Activated gamma-delta T cell (primary cell): ENCODE measurements at places on chromosomes 1 and 21.

GRCh38 chr1:77762072-77762476 lies 2.4 kb upstream of the USP33 start:
- no peak for DNase-seq

GRCh38 chr1:31867546-31867945 lies 51.7 kb upstream of the SPOCD1 start:
- DNase-seq: no peak

- DNase-seq: no peak
Observed at GRCh38 chr1:221963742-221964141, 221.9 kb upstream of the DUSP10 start.

- no peak for DNase-seq
Observed at GRCh38 chr1:65949230-65949626, 156.5 kb downstream of the PDE4B start.

DNA sequence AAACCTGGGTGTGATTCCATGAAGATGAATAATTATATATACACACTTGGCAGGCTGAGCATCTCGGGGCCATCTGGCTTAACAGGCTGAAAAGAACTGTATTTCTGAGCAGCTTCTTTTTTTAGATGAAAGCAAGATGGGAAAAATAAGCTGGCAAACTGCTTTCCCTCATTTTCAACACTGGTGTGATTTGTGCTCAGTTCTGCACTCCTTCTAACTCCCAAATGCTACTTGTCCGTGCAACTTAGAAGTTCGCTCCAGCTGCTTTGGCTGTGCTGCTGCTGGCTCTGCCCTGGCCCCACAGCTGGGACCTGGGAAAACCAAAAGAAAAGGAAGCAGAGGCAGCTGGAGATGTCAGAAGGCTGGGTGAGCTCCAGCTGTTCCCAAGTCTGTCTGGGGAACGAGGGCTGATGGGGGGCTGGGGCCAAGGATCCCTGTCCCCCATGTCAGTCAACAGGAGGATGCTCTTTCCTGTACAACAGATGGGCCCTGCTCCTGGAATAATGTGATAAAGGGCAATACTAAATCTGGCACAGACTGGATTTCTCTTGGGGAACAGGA lies 44.9 kb downstream of the PAFAH2 start:
- DNase-seq: no peak

DNA sequence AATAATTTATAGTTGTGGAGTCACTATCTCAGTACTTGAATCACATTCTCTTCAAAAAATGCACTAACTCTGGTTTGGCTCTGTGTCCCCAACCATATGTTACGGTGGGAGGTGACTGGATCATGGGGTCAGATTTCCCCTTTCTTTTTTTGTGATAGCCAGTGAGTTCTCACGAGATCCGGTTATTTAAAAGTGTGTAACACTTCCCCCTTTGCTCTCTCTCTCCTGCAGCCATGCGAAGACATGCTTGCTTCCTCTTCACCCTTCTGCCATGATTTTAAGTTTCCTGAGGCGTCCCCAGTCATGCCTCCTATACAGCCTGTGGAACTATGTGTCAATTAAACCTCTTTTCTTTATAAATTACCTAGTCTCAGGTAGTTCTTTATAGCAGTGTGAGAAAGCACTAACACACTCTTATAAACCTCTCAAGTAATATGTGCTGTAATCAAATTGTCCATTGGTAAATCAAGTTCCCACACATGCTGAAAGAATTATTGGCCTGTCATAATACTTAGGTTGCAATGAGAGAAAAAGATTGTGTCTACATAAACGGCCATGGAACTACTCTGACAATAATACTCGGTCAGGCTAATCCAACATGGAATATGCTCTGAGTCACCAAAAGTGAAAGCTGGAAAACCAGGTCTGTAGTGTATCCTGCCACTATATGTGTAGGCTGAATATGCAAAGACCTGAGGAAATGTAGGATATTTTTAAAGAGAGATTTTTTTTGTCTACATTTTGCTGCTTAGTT lies 107.5 kb downstream of the SLC44A5 start:
- no peak for DNase-seq

- no peak for DNase-seq
Observed at GRCh38 chr1:176903474-176903873, 261.0 kb downstream of the ASTN1 start.

DNA sequence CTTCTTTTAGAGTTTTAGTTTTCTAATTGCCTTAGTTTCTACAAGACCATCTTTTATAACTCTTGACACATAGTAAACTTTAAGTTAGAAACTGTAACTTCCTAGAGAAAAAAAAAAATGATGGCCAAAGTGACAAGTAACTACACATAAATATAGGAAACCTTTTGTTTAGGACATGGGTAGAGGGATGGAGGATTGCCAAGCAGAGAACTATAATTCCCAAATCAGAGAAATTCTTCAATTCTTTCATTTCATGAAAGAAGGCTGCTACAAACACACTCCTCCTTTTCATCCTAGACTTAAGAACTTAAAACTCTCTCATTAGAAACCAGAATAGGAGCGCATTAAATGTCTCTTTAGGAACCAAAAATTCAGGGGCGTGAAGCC lies 125.0 kb downstream of the PTPN14 start:
- no peak for DNase-seq

DNA sequence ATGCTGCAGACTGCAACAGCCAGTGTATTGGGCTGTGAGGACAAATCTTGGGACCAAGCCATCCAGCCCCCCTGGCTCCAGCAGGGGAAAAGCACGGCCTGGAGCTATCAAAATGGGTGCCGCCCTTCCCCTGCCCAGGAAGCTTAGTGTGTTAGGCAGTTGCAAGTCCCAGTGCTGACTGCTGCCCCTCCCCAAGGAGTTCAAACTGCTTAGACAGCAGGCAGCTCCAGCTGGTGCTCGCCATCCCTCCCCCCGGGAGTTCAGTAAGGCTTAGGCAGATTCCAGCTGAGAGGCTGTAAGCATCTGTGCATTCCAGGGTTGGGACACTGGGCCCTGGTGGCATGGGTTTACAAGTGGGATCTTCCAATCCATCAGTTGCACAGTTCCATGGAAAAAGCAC lies 579.6 kb upstream of the NR5A2 start:
- no peak for DNase-seq

GRCh38 chr1:208343226-208343625 lies 99.0 kb upstream of the PLXNA2 start:
- no peak for DNase-seq

- DNase-seq: no peak
Observed at GRCh38 chr1:14738235-14738634, 139.8 kb downstream of the KAZN start.

- DNase-seq: no peak
Observed at GRCh38 chr1:53948291-53948690, 2.1 kb downstream of the LRRC42 start.

DNA sequence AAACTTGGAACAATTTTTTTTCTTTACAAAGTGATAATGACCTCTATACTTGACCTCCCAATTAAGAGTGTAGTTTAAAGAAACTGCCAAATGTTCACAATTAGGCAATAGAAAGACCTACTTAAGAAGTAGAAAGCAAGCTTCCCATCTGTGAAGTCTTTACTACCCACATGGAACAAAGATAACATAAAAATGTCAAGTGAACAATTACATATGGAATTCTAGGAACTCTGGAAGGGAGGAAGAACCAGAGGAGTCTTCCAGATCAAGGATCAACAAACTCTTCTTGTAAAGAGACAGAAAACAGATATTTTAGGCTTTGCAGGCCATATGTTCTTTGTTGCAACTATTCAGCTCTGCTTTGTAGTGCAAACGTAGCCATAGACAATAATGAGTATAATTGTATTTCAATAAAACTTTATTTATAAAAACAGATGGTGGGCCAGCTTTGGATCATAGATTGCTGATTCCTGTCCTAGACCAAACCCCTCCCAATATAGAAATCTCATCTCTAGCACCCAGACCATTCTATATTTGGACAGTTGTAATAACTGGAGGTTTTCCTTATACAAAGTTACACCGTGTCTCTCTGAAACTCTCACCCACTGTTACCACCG lies 68.4 kb upstream of the MAGI3 start:
- no peak for DNase-seq

- no peak for DNase-seq
Observed at GRCh38 chr1:65255656-65256050, 53.7 kb upstream of the DNAJC6 start.

DNA sequence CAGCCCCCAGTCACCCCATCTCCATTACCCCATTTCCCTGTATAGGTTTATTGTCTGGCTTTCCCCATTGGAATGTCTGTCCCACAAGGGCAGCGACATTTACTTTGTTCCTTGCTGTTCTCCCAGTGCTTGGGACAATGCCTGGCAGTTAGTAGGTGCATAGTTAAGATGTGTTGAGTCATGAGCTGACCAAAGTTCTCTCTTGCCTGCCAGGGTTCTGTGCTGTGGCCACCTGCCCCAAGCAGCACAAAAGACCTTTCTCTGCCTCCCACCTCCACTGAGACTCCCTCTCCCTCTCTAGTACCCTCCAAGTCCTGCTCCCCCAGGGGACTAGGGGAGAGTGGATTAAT lies 40.0 kb downstream of the TMCO4 start:
- DNase-seq: no peak

DNA sequence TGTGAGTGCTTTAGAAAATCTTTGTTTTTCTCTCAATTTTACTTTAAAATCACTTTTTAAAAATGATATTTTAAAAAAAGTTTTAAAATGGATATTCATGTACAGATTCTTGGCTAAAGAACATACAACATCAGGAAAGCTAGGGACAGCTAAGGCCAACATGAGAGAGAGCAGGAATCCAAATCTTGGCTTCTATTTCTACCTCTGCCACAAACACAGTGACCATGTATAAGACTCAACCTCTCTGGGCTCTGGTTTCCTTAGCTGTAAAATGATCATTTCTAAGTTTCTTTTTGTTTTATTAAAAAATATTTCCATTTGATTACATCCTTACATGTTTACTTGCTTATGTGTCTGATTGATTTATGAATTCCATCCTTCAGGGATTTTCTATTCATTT lies 1.2 kb downstream of the VCAM1 start:
- no peak for DNase-seq

DNA sequence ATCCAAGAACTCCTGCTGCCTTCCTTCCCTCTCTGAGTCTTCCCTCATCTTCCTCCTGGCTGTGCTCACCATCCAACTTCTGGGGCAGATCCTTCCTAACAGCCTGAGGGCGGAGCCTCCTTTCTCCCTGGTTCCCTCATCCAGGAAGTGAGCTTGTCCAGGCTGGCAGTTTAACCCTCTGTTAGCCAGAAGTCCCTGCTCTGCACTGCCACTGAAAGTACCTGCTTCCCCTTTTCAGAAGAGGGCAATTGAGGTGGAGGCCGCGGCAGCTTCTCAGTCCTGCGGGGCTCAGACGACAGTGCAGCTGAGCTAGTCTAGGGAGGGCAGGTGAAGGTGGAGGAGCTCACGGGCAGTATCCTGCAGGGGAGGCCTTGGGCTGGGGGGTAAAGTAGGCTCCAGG lies 149.1 kb downstream of the FCRL5 start:
- DNase-seq: no peak

DNA sequence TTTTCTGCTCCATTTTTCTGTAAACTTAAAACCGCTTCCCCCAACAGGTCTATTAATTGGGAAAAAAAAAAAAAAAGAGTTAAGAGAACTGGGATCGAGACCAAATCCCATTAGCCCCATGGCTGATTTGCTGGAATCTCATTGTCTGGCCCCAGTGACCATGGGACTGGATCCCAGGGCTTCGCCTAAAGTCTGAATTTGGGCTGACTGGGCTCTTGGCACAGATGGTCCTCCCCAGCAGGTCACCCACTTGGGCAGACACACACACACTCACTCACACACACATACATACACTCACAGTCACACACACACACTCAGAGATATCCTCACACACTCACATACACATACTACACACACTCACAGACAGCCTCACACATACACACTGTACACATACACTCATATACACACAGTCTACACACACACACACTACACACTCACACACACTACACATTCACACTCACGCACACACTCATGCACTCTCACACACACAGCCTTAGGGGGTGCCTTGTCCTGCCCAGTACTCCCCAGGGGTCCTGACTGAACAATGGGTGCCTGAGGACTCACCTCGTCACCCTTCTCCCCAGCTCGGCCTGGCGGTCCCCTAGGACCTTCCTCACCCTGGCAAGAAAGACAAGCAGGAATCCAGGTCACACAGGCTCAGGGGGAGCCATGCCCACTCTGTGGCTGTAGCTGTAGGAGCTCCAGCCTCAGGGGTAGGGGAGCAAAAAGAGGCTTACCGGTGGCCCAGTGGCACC lies 7.5 kb downstream of the COL9A2 start:
- no peak for DNase-seq

- no peak for DNase-seq
Observed at GRCh38 chr1:96362623-96363022, 359.0 kb upstream of the PTBP2 start.

DNA sequence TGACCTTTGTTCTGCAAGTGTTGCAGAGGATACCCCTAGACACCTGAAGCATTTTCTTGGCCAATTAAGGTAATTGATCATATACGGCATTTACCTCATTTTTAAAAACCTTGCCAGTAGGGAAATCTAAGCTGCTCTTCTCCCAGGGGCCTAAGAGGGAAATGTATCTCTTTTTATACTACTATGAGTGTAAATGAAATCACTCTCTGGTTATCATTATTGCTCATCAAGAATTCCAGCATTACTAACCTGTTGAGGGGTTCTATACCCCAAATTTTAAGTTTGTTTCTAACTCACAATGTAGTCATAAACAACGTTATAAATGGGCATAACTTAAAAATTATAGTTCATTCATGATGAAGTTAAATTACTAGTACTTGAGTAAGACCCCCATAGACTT lies 27.4 kb downstream of the TMED5 start:
- DNase-seq: no peak

DNA sequence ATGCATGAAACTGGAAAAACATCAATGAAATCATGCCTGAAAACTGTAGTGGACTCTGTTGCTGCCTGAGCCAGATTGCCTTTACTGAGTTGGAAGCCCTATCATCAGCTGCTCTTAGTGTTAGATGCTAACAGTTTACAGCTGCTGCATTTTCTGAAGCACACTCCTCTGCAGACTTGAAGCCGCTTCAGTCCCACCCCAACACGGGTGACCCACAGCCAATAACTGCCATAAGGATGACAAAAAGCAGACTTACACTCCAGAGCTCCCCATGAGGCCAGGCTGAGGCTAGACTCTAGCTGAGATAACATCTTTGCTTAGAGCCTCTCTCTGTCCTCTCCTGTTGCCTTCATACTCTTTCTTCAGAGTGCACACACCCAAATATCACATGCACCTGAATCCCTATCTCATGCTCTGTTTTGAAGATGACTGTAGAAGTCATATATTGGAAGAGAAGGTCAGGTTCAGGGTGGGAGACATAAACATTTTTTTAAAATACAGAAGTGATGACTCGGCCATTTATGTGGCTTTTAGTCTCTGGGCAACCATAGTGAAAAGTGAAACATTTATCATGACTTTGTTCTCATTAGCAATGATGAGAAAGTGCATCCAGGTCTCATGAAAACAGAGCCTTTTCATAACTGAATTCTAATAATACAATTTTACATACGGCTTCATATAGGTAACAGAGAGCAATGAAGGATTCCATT lies 161.0 kb downstream of the KCNK2 start:
- DNase-seq: no peak

- DNase-seq: no peak
Observed at GRCh38 chr1:107058245-107059032, 2.0 kb downstream of the PRMT6 start.

- DNase-seq: no peak
Observed at GRCh38 chr1:116397728-116398127, 24.7 kb downstream of the ATP1A1 start.
